NT2/D1 (cell line): ENCODE measurements at places on chromosomes 12 and 14.

DNA sequence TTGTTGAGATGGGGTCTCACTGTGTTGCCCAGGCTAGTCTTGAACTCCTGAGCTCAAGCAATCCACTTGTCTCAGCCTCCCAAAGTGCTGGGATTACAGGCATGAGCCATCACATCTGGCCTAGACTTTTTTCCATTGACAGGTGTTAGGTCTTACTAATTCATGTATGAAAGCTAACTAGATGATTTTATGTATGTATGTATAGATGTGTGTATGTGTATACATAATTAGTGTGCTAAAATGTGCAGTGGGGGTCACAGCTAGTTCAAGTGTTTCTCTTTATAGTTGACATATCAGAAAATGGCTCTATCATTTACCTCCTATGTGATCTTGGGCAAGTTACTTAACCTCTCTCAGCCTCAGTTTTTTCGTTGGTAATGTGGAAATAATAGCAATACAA, 23.5 kb downstream of the UNC79 start:
- no peak for DNase-seq

- DNase-seq, result no peak
Observed at GRCh38 chr14:28780843-28781820, 14.5 kb downstream of the FOXG1 start.

GRCh38 chr12:107760207-107760808, 629 bp downstream of the PRDM4 start:
- DNase-seq, result no peak

DNA sequence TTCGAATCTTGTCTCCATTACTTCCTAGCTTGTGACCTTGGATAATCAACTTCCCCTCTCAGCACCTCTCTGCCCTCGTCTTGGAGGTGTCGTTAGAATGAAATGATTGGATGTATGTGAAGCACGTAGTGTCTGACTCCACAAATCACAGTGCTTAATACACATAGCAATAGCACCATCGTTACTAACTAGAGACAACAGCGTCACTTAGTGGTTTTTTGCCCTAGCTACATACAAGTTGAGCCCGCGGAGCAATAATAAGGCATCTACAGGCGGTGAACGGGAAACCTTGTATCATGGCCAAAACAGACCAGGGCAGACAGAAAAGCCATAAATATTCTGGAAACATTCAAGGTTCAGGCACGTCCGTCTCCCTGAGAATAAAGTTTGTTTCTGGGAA, 154.9 kb downstream of the ASCL4 start:
- DNase-seq, result no peak

GRCh38 chr14:50875359-50876070, 3.7 kb downstream of the ABHD12B start:
- DNase-seq, result no peak

DNA sequence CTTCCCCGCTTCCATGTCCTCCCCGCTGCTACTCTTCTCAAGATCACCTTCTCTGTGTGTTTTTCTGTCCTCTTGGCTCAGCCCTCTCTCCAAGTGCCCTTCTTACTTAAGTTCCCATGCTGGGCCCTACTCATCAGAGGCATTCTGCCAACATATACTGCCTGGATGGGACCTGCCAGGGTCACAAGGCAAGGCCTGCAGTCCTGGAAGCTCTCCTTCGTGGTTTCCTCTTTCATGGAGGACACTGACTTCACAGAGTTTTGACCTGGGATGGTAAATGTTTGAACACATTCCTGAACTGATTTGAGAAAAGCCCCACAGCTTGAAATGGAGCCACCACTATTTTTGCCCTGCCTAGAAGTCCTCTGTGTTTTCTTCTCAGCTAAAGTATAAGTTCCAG, 140.9 kb downstream of the TMEM30B start:
- no peak for DNase-seq

GRCh38 chr14:35402323-35403113, 2.0 kb downstream of the NFKBIA start:
- no peak for DNase-seq

DNA sequence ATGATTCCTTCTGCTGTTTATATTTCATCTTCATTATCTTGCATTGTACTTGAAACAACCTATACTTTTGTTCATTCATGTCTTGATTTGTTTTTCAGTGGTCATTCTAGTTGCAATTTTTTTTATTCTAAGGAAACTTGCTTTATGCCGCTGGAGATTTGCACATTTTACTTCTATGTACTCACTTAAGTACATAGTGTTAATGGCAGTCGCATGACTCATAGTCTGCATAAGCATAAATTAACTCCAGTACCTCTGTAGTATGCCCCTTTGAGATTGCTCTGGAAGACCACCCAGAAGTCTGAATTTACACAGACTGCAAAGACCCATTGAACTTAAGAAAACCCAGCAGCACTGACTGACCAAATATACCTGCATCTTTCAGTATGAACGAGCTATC, 77.0 kb downstream of the MSRB3 start:
- DNase-seq, result no peak

DNA sequence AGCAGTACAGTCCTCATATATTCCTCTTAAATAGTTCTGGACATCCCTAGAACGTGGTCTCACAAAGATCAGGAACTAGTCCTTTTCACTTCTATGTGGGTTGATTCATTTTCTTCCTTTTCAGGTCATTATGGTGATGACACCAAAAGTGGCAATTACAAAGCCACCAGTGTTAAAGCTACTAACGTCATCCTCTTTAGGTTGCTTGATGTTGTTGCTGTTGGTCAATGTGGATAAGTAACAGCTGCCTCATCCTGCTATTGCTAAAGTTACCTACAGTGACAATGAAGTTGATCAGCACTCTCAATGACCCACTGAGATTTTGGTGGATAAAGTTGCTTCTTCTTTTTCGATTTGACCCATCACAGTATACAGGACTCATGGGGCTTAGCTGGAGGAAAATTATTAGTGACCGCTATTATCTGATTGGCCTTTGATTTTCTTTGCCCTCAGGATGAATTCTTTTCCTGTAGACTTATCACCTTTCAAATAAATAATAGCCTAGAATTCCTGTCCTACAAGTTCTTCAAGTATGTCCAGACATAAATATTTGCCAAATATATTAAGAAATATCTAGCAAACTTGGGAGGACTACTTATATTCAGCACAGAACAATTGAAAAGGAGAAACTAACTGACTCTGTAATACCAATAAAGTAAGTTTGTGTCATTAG, 54.0 kb upstream of the ATP2B1 start:
- no peak for DNase-seq

- no peak for DNase-seq
Observed at GRCh38 chr12:78208092-78208491, 377.4 kb downstream of the NAV3 start.

GRCh38 chr12:127964717-127965116, 302.3 kb upstream of the TMEM132C start:
- DNase-seq, result peak; percentile 20

DNA sequence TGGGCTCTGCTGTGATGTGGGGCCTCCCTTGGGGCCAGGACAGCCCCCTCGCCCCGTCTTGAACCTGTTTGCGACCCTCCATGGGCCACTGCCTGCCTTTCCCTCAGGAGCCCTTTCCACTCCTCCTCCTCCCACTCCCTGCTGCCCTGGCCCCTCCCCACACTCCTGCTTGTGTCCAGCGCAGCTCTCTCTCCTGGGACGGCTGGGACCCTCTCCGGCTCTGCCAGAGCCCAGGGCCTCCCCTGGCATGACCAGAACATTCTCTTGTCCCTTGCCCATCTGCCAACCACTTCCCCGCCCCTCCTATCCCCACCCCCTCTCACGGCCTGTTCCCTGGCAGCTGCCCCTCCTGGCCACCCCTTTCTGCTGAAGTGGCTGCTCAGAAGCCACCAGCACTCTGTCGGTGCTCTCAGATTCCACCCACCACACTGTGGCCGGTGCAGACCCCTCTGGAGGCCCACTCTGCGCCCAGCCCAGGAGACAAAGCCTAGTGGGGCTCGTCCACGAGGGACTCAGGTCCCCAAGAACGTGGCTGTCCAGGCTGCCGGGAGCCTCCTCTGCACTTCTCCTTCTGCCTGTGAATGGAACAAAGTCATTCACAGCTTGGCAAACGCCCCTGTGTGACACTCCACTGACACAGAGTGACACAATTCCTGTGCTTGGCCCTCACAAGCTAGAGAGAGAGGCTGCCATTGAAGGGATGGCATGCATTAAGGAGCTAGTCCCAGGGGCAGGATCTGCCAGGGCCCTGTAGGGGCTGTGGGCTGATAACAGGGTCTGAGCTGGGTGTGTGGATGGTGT, 1.4 kb downstream of the ASPG start:
- no peak for DNase-seq

DNA sequence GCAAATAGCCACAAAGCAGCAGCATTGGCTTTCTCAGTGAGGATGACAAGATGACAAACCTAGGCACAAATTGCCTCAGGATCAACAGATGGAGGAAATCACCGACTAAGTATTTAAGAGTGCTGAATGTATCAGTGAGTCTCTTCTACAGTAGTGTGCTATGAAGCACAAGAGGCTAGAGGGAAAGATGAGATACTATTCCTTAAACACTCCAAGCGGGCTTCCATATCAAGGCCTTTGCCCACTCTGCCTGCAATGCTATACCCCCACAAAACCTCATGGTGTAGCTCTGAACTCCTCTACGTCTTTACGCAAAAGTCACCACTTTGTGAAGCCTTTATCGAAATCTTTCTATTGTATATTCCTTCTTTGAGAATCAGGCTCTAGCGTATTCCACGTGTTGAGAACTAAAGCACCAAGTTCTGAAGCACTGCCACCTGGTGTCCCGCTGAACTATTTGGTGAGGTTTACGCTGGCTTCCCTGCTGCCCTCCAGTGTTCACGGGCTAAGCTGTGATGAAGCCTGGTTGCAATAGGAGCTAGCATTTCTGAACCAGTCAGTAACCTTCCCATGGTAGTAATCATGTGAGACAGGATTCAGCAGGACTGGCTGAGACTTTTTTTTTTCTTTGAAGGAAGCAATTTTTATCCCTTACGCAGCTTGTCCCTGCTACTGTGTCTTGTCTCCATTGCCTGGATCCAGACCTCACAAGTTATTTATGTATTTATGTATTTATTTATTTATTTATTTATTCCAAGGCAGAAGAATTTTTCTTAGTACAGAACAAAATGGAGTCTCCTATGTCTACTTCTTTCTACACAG, 426.5 kb upstream of the OR4E1 start:
- peak; percentile 39 for DNase-seq

- no peak for DNase-seq
Observed at GRCh38 chr12:57620245-57620935, 9.2 kb downstream of the ARHGEF25 start.

GRCh38 chr12:89162589-89163261, 189.6 kb downstream of the DUSP6 start:
- DNase-seq, result no peak

GRCh38 chr14:50725761-50726160, 57.7 kb upstream of the SAV1 start:
- no peak for DNase-seq

DNA sequence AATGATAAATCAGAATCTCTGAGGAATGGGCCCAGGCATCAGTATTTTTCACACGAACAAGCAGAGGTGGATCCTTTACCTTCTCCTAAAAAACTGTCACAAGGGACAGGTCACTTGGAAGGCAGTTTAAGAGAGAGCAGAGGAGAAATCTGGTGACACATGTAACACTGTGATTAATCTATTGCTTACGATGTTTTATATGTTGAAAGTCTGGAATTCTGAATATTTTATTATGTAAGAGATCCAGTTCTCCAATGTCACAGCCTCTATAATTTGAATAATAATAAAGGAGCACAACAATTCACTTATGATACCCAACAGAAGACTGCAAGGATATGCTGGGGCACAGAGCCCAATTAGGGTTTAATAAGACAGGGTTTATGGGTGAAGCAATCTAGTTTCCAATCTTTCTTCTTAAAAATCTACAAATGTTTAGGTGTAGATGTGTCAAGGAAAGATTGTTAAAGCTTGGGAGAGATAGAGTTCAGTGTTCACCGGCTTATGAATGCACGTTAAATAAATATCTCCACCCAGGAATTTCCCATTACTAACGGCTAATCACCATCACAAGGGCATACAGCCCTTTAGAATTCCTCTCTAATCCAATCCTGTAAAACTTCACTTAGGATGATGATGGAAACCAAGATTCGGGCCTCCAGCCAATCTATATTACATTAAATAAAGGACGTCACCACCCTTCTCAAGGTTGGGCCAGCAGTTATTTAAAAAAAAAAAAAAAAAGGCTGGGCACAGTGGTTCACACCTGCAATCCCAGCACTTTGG, 23.4 kb downstream of the DUSP16 start:
- no peak for DNase-seq

- DNase-seq, result no peak
Observed at GRCh38 chr14:103356024-103356682, 22.1 kb downstream of the EIF5 start.

GRCh38 chr12:68114606-68115005, 44.9 kb downstream of the IFNG start:
- DNase-seq, result no peak

GRCh38 chr12:47954058-47954457, 9.3 kb upstream of the TMEM106C start:
- no peak for DNase-seq

GRCh38 chr12:91781114-91781513, 364.5 kb downstream of the BTG1 start:
- no peak for DNase-seq

GRCh38 chr12:58034712-58035111, 93.3 kb downstream of the ATP23 start:
- no peak for DNase-seq

GRCh38 chr14:80269353-80269925, 58.1 kb upstream of the DIO2 start:
- DNase-seq, result no peak

DNA sequence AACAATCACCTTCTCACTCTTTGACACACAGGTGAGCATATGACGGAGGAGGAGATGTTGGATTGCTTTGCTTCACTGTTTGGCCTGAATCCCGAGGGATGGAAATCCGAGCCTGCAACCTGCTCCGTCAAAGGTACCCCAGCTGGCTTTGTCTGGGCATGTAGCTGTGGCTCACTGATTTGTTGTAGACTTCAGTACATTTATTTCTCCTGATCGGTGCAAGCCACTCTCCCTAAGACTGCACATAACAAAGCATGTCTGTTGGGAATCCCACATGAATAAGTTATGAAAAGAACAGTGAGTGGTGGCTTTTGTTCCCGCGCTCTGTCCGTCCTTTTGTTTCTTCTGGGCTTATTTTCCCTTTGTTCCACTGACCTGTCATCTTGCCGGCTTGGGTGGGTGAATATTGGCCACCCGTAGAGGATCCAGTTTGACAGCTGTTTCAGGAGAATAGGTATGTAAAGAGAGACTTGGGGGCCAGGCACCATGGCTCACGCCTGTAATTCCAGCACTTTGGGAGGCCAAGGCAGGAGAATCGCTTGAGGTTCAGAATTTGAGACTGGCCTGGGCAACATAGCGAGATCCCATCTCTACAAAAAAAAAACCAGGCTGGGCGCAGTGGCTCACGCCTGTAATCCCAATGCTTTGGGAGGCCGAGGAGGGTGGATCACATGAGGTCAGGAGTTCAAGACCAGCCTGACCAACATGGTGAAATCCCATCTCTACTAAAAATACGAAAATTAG, 20.0 kb upstream of the BCL7A start:
- DNase-seq, result no peak

- DNase-seq, result no peak
Observed at GRCh38 chr14:79064214-79064613, 894.0 kb downstream of the NRXN3 start.
